Central memory CD8-positive, alpha-beta T cell (primary cell): ENCODE measurements at places on chromosomes 6 and 20.

DNA sequence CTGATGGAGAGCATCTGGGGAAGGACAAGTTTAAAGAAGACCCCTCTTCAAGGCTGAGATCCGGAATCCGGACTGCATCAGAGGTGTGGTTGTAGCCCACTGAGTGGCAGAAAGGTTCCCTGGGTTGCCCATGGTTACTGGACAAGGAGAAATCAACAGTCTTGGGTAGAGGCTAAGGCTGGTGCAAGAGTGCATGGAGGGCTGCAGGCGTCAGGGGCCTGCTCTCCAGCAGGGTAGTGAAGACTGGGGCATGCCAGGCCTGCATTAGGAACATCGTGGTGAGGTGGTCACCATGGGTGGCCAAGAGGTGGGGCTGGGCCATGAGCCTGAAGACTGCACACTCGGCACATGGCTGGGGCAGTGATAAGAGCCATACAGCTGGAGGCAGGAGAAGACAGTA is 91.2 kb downstream of the RNF182 start:
- H3K36me3 ChIP-seq: no peaks in the 10 kb centered on the region
- no peak overlapping the region for H3K27ac ChIP-seq
- H3K4me3 ChIP-seq: no peak overlapping the region
- no peaks in the 10 kb centered on the region for H3K4me1 ChIP-seq
- peaks cover 49% of the 10 kb centered on the region for H3K27me3 ChIP-seq
- no peak for DNase-seq

- H3K27me3 ChIP-seq: no peaks in the 10 kb centered on the region
- H3K4me3 ChIP-seq: no peak overlapping the region
- no peaks in the 10 kb centered on the region for H3K4me1 ChIP-seq
- H3K27ac ChIP-seq: no peak overlapping the region
- no peak for DNase-seq
These were observed 106.2 kb downstream of the TULP4 start for GRCh38 chr6:158418501-158418900.

- no peak for DNase-seq
- no peaks in the 10 kb centered on the region for H3K36me3 ChIP-seq
These were observed 662.4 kb downstream of the EPHA7 start for GRCh38 chr6:92756912-92757311.

DNA sequence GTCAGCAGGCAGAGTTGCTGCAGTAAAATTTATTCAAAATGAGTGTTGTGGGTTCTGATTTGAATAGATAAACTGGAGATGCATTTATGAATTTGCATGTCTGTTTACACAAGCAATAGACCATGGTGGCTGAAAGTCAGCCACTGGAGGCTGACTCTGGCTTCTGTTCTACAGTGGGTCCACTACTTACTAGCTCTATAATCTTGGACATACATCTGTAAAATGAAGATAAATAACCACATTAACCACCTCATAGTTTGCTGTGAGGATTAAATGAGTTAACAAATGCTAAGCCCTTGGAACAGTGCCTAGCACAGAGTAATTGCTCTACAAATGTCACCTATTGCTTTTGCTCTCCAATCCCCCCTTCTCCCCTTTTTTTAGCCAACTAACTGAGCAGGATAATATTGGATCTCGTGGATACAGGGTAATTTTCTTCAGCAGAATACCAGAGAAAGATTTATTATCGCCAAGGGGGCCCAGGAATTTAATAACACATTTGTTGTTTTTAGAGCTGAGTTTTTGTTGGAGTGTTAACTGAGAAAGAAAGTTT is 1.4 kb upstream of the PM20D2 start:
- no peak overlapping the region for H3K4me3 ChIP-seq
- DNase-seq: no peak
- H3K27me3 ChIP-seq: no peaks in the 10 kb centered on the region
- no peak overlapping the region for H3K27ac ChIP-seq

DNA sequence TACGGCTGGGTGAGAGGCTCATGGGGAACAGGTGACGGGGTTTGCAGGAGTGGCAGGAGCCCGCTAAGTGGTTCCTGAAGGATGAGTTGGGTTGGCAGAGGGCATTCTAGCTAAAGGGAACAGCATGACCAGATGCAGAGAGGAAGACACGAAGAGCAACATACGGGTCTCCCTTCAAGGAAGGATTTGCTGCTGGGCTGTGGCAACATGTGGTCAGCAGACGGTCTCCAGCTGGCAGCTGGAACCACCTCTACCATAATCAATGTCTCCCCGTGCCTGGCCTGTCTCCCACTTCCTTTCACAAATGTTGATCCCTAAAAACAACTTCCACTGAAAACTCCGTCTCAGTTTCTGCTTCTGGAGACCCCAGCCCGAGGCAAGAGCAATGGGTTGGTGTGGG is 80.6 kb upstream of the SULF2 start:
- H3K27ac ChIP-seq: no peak overlapping the region
- H3K4me1 ChIP-seq: no peaks in the 10 kb centered on the region
- no peak overlapping the region for H3K4me3 ChIP-seq
- H3K27me3 ChIP-seq: peaks cover 35% of the 10 kb centered on the region

DNA sequence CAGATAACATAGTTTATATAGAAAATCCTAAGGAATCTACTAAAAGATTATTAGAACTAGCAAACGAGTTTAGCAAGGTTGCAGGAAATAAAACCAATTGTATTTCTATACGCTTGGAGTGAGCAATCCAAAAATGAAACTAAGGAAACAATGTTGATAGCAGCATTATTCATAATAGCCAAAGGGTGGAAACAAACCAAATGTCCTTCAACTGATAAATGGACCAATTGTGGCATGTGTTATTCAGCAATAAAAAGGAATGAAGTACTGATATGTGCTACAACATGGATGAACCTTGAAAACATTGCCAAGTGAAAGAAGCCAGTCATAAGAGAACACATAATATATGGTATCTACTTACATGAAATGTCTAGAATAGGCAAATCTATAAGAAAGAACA is 101.0 kb upstream of the VSTM2L start:
- H3K27ac ChIP-seq: no peak overlapping the region
- no peaks in the 10 kb centered on the region for H3K27me3 ChIP-seq
- H3K4me1 ChIP-seq: no peaks in the 10 kb centered on the region
- no peak for DNase-seq
- H3K36me3 ChIP-seq: peaks cover 19% of the 10 kb centered on the region
- no peak overlapping the region for H3K4me3 ChIP-seq

- no peaks in the 10 kb centered on the region for H3K27me3 ChIP-seq
- H3K27ac ChIP-seq: peak overlapping the region; percentile 41
- peaks cover 2% of the 10 kb centered on the region for H3K36me3 ChIP-seq
- peak; percentile 87 for DNase-seq
- peak overlapping the region; percentile 53 for H3K4me3 ChIP-seq
These were observed 16.2 kb upstream of the UBR2 start for GRCh38 chr6:42547407-42548329.

DNA sequence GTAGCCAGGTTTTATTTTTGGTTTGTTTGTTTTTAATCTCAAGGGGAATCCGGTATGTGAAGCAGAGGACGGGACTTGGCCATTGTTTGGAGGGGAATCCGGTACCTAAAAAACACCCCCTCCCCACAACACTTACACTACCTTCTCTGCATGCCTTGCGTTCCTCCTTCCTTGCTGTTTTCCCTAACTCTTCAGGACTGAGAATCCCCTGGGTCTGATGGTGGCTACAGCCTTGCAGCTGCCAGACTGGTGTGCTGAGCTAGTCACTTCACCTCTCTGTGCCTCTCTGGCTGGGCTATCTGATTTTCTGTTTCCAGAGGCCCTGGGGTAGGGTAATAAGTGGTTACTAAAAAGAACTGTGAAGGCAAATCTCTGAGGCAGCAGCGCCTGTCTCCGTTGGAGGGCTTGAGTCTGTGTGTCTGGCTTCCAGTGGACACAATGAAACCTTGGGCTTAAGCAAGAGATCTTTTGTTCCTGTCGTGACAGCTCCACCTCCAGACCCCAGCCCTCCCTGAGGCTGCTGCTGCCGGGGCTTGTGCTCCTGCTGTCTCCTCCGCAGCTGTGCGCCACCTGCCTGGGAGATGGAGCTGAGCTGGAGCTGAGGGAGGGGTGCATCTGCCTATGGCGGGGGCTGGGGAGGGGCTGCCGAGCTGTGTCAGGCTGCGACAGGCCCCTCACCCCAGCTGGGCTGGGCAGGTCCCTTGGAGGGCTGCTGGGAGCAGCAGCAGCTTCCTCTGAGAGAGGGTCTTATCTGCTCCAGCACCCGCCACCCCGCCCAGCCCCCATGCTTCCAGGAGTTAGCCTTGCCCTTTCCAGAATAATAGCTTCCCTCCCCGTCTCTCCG is 65.8 kb upstream of the CCDC167 start:
- H3K27me3 ChIP-seq: peaks cover 5% of the 10 kb centered on the region
- peaks cover 3% of the 10 kb centered on the region for H3K4me1 ChIP-seq
- DNase-seq: no peak
- peaks cover 1% of the 10 kb centered on the region for H3K36me3 ChIP-seq
- peak overlapping the region; percentile 60 for H3K27ac ChIP-seq
- peak overlapping the region; percentile 41 for H3K4me3 ChIP-seq

GRCh38 chr6:36924131-36924530 is 30.4 kb upstream of the PI16 start:
- H3K4me3 ChIP-seq: no peak overlapping the region
- no peaks in the 10 kb centered on the region for H3K4me1 ChIP-seq
- no peak for DNase-seq
- H3K36me3 ChIP-seq: peaks cover 16% of the 10 kb centered on the region
- H3K27me3 ChIP-seq: no peaks in the 10 kb centered on the region

DNA sequence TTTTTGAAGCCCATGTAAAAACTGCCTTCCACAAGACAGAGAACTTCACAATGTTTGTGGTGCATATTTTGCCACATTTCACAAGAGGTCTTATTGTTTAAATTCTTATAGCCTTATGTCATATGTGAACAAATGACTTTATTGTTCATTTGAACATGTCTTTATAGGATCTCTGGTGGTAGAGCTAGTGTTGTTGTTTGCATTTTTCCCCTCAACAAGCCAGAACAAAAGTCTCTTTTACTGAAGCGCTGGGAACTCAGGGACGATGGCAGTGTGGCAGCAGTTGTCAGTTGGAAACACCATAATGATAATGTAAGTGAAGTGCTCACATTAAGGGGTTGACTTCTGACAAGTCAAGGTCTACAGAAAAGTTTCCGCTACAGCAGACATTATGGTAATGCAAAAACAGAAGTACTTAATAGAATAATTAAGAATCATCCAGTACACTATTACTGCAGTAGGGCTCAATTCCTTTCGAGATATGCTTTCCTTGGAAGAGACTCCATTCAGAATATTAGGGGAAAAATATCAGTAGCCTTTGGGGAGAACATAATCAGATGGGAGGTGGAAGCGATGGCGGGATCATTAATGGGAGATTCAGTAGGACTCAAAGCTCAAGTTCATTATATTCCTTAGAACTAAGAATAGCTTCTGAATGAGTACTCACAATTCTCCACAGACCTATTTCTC is 180.0 kb downstream of the GJA10 start:
- peaks cover 26% of the 10 kb centered on the region for H3K4me1 ChIP-seq
- no peak for DNase-seq
- peaks cover 2% of the 10 kb centered on the region for H3K36me3 ChIP-seq
- H3K4me3 ChIP-seq: no peak overlapping the region
- H3K27me3 ChIP-seq: peaks cover 28% of the 10 kb centered on the region

DNA sequence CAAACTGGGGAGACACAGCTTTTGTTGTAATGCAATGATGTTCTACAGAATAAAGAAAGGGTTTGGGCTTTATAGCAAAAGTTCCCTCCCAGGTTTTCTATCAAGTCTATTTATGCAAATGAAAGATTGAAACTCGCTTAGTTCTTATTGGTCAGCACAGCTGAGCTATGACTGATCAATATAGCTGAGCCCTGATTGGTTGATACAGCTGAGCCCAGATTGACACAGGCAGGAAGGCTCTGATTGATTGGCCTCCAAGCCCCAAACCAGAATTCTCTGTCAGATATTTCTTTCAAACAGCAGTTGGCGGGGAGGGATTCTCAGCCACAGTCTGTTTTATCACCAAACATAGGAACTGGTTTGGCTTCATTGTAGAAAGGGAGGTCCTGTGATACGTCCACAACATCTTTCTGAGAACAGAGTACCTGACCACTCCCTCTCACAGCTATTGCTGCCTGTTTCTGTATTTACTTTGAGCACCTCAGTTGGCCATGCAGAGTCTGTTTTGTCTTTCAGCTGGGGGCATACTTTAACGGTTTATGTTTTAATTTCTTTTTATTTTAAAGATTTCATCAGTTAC is 223.5 kb downstream of the PACRG start:
- no peak overlapping the region for H3K27ac ChIP-seq
- no peaks in the 10 kb centered on the region for H3K36me3 ChIP-seq
- H3K4me1 ChIP-seq: no peaks in the 10 kb centered on the region

- H3K4me3 ChIP-seq: no peak overlapping the region
- no peak overlapping the region for H3K27ac ChIP-seq
- no peak for DNase-seq
- no peaks in the 10 kb centered on the region for H3K27me3 ChIP-seq
- H3K36me3 ChIP-seq: no peaks in the 10 kb centered on the region
- no peaks in the 10 kb centered on the region for H3K4me1 ChIP-seq
These were observed 10.7 kb downstream of the ANKRD6 start for GRCh38 chr6:89443658-89444057.

DNA sequence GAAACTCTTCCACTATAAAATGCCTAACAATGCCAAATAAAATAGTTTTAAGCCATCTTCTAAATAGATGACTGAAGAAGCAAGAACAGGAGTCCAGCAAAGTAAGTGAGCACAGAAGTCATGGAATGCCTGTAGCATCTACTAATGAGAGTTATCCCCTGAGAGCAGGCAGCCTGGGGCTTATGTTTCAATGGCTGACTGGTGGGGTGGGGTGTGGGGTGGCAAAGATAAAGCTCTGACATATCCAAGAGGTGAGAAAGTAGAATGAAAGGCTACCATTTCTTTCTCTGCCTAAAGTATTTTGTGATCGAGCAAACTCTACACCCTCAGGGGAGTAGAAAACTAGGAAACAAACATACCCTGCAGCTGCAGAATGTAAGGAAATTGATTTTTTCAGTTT is 348.8 kb downstream of the TFAP2B start:
- H3K27ac ChIP-seq: no peak overlapping the region
- H3K4me1 ChIP-seq: no peaks in the 10 kb centered on the region
- no peaks in the 10 kb centered on the region for H3K36me3 ChIP-seq
- no peak overlapping the region for H3K4me3 ChIP-seq
- no peak for DNase-seq
- no peaks in the 10 kb centered on the region for H3K27me3 ChIP-seq

- DNase-seq: peak; percentile 34
- H3K4me3 ChIP-seq: peak overlapping the region; percentile 5
- peaks cover 5% of the 10 kb centered on the region for H3K36me3 ChIP-seq
- H3K27me3 ChIP-seq: no peaks in the 10 kb centered on the region
These were observed 92.8 kb downstream of the CLIC5 start for GRCh38 chr6:45922728-45923351.
